Activated CD4-positive, alpha-beta T cell treated with anti-CD3 and anti-CD28 coated beads for 24 hours (primary cell): ENCODE measurements at places on chromosomes 13 and 19.
A peak's percentile ranks its signal among the peaks of the same experiment; 100 is the strongest.

DNA sequence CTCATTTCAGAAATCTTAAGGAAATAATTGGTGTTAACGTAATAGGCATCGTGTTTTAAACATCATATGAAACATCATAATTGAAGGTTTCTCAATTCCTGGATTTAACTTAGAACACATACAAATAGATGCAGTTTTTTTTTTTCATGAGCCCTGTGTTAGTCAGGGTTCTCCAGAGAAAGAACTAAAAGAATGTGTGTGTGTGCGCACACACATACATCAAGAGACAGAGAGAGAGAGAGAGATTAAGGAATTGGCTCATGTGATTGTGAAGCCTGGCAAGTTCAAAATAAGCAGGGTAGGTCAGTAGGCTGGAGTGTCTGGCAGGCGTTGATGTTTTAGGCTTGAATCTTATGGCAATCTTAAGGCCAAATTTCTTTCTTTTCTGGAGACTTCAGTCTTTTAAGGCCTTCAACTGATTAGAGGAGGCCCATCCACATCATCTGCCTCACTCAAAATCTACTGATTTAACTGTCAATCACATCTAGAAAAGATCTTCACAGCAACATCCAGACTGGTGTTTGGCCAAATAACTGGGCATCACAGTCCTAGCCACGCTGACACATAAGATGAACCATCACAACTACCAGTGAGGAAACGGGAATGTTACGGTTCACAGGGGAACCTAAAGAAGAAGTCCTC, 25.2 kb downstream of the SPATA13 start:
- no peak for DNase-seq

DNA sequence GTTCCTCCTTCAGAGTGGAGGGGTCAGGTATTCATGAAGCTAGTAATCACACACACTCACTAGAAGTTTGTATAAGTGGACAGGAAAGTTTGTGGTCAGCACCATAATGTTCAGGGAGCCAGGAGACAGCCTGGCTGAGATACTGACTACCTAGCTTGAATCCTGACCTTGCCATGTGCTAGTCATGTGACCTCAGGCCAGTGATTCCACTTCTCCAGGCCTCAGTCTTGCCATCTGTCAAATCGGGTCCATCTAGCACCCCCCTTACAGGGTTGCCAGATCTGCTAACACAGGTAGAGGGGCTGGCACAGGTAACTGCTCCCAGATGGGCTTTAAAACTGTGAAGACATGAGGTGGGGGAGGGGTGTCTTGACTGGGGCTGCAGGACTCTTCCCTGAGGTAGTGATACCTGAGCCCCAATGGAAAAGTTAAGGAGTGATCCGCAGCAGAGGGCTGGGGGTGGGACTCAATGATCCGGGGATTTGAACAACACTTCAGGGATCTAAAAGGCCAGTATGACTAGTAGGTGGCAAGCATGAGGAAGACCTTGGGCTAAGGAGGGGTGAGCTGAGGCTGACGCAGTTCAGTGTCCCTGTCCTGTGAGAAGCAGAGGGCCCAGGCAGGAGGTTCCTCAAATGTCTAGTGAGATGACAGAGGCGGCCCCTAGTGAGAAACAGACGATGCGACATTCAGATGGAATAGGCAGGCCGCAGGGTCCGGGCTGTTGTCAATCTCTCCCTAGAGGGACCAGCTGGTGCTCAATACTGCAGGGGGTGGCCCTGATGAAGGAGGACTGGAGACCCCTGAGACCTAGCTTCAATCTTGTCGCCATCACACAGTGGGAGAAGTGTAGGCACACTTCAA, 8.5 kb downstream of the ACTMAP start:
- DNase-seq: no peak

GRCh38 chr13:27954406-27954851, 14.7 kb downstream of the CDX2 start:
- DNase-seq: no peak

DNA sequence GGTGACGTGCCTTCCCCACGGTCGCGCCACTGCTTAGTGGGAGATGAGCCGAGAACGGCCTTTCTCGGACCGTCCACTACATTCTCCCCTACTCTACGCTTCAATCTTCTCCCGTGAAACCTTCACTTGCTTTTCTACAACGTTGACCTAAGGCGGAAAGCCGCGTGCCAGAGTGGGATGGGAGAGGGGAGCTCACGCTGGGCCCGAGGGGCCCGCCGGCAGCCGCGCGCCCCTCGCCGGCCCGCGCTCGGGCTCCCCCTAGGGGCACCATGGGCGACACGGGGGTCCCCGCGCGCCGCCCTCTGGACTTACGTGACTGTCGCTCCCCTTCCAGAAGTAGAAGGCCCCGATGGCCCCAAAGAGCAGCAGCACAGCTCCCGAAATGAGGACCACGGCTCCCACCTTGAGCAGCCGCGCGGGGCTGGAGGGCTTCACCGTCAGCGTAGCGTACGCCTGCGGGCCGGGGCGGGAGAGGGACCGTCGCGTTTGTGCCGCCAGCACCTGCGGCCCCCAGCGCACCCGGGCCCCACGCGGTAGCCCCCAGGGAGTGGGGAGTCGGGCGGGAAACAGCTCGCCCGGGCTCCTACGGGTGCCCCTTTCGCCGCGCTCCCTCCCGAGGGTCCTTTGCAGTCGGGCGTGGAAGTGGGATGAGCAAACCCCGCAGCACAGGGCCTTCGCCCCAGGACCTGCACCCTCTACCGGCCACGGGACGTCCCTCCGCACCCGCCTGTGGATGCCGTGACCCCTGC, 727 bp downstream of the CNMD start:
- DNase-seq: no peak

GRCh38 chr19:39307822-39308530, 11.8 kb downstream of the IFNL1 start:
- no peak for DNase-seq

- DNase-seq: no peak
Measured at GRCh38 chr13:22717036-22717435, 463.7 kb upstream of the SGCG start.

DNA sequence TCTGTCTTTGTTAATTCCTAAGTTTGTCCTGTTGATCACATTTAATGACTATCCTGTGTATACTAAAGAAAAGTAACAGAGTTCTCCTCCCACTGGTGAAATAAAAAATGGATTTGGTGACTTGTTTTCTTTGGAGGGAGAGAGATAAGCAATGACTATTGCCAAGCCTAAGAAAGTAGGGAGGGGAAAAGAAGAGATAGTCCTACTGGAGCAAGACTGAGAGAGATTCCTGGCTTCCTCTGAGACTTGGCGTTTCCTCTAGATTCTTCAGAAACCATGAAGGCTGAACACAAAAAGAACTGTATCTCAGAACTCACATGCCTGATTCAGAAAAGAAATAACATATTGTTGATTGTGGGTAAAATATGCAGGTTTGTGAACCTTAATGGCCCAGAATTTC, 406.5 kb downstream of the FOXO1 start:
- DNase-seq: no peak

- DNase-seq: no peak
Measured at GRCh38 chr13:113934576-113934975, 39.3 kb downstream of the C13orf46 start.

DNA sequence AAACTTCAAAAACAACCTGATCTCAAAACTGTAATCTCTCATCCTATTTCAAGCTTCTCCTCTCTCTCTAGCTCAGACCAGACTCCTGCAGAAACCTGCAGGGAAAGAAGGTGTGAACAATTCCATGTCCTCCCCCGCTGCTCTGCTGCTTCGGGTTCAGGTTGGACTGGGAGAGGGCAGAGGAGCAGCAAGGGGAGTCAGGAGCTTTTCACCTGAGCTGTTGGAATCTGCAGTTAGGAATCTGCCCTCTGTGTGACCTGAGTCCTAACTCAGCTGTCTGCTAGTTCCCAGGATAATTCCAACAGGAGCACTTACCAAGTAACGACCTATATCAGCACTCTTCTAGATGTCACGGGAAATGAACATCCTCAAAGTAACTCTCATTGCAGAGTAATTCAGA, 118.3 kb downstream of the DNAJC15 start:
- DNase-seq: no peak

GRCh38 chr13:99322297-99323103, 15.3 kb upstream of the GPR183 start:
- no peak for DNase-seq

- no peak for DNase-seq
Measured at GRCh38 chr13:60165391-60166099, 1.8 kb upstream of the DIAPH3 start.

GRCh38 chr13:65292488-65292901, 1937.6 kb downstream of the PCDH9 start:
- no peak for DNase-seq

DNA sequence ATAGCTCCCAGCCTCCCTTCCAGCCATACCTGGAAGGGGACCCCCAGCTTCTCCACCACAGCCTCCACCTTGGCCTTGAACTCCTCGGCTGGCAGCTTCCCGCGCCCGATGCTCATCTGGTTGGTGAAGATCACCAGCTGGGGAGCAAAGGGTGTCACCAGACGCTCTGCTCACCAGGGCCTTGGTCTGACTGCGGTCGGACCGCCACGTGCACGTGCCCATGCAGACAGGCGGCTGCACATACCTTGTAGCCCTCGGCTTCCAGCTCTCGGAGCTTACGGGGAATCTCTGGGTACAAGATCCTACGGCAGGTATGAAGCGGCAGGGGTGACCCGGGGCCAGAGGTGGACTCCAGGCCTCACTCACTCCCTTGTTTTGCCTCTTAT, 3.4 kb downstream of the PNKP start:
- DNase-seq: no peak

DNA sequence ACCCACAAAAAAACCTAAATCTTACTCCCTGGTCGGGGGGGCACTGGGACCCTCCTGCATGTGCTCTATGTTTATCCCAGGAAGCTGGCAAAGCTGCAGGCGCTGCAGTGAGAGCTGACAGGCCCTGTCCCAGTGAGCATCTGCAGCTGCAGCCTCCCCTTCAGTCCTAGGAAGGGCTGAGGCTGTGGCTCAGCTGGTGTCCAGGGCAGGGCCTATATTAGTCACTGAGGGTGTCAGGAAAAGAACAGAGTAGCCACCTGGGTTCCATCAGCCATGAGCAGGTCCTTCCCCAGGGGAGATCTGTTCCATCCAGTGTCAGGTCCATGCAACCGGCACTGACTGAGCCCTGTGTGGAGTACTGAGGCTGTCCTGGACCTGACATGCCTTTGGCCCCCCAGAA, 120.5 kb downstream of the TNFRSF19 start:
- DNase-seq: no peak

DNA sequence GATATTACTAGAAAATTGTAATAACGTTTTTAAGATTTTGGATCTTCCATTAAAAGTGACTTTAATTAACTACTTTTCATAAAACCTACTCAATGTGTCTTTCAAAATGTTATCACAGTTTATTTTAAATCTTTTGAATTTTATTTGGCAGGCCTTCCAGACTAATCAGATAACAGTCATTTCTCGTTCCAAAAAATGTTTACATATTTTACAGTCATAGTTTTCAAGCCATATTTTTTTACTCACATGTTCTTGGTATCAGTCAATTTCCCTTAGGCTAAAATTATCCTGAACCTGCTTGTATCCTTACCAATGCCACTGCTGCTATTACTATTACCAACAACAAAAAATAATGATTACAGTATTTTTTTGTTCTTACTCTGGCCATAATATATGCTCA, 1783.5 kb downstream of the SLITRK5 start:
- no peak for DNase-seq

GRCh38 chr19:55723491-55723890, 14.7 kb downstream of the NLRP9 start:
- no peak for DNase-seq

DNA sequence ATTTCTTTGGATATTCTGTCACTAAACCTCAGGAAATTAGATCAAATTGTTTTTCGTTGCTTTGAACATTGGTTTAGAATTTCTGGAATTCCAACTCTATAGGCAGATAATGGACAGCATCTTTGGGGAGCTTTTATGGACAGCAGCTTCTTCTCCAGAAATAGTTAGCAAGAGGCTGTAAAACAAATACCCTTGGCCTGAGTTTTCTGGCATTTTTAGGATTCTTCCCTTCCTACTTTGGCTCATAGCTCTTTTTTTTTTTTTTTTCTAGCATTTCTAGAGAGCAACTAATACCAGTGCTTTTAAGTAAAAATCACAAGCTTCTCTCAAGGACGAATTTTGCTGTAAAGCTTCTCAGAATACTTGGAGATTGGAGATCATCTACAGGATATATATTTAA, 169.8 kb upstream of the SPRY2 start:
- no peak for DNase-seq

DNA sequence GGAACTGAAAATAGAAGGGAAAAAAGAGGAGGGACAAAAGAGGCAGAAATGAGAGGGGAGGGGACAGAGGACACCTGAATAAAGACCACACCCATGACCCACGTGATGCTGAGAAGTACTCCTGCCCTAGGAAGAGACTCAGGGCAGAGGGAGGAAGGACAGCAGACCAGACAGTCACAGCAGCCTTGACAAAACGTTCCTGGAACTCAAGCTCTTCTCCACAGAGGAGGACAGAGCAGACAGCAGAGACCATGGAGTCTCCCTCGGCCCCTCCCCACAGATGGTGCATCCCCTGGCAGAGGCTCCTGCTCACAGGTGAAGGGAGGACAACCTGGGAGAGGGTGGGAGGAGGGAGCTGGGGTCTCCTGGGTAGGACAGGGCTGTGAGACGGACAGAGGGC, at the start of gene CEACAM5:
Gene CEACAM5 (plus strand): TSS at position 146 of the 400 bp plus-strand sequence. CDS start 106 bp downstream, at position 252.
- DNase-seq: no peak

GRCh38 chr13:85567909-85568308, 231.3 kb downstream of the SLITRK6 start:
- DNase-seq: no peak

GRCh38 chr13:96650301-96650886, 343.9 kb downstream of the OXGR1 start:
- no peak for DNase-seq

- DNase-seq: peak; percentile 82
Measured at GRCh38 chr19:11535792-11536595, 2.7 kb upstream of the CNN1 start.

GRCh38 chr13:111480976-111481375, 160.5 kb downstream of the TEX29 start:
- DNase-seq: no peak

DNA sequence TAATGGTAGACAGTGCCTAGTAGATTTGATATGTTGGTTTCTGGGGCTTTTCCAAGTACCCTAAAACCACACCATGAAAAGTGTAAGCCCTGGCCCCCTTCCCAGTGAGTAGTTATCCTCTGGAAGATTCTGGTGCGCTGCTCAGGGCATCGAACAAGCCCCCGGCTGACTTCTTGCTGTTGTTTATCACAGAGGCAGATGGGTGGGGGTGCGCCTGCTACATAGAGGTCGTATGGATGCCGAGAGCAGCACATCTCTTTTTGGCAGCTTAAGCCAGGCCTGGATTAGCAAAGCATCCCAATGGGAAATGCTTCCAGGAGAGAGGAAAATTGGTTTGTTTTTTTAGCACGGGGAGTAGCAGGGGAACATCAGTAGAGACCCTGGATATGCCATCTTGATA, 26.3 kb upstream of the SPATA13 start:
- no peak for DNase-seq

DNA sequence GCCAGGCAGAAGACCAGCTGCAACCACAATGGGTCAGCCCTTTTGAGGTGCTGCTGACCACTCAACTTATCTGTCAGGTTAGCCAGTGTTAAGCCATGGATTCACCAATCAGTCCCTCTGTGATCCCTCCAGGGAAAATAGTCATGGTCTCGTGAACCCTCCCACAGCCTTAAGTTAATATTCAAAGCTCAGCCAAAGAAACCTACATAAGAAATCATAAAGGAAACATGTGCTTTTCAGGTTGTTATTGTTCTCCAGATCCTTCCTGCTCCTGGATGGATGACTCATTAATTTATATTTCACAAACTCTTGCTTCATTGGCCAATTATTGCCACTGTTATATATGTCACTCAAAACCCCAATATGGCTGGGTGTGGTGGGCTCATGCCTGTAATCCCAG, 161.9 kb downstream of the B3GLCT start:
- no peak for DNase-seq
